Left renal cortex interstitium (tissue), 4 donors: ENCODE measurements at places on chromosomes 12 and 14. TPM values are rescaled to one million over a fixed set of nuclear protein-coding genes. Genes with fewer than 3 reads are reported as not detected.

Gene CLEC2A
- not detected for polyA plus RNA-seq

Gene ACSM4
- not detected for polyA plus RNA-seq

GRCh38 chr12:92138144-92138543, 7.5 kb downstream of the BTG1 start:
- no peak for DNase-seq

DNA sequence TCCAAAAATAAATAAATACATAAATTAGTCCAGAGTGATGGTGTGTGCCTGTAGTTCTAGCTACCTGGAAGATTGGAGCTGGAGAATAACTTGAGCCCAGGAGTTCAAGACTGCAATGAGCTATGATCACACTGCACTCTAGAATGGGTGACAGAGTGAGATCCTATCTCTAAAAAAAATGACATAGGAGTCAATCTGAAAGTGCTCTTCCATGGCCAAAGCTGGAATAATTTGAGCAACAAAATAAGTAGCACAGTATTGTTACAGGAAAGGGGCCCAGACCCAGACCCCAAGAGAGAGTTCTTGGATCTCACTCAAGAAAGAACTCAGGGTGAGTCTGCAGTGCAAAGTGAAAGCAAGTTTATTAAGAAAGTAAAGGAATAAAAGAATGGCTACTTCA, 24.9 kb upstream of the SLC7A8 start:
- DNase-seq: no peak

Gene OTX2
- not detected for polyA plus RNA-seq

GRCh38 chr14:58238252-58239243, 6.1 kb upstream of the PSMA3 start:
- peak; percentile 28 for DNase-seq

DNA sequence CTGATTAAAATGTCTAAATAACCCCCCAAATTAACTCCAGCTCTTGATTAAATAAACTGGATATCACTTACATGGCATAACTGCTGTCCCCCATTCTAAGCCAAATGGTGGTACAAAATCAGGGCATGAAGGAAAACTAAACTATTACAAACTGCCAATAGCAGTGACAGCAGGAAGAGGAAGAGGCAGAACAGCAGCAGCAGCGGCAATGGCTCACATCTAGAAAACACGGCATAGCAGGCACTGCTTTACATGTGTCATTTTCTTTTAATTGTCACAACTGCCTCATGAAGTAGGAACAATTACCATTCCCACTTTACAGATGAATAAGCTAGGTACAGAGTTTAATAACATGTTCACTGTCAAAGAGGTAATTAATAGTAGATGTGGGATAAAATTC, 92.0 kb downstream of the EPS8 start:
- no peak for DNase-seq

Gene SOAT2
- polyA plus RNA-seq: 1.2 TPM

DNA sequence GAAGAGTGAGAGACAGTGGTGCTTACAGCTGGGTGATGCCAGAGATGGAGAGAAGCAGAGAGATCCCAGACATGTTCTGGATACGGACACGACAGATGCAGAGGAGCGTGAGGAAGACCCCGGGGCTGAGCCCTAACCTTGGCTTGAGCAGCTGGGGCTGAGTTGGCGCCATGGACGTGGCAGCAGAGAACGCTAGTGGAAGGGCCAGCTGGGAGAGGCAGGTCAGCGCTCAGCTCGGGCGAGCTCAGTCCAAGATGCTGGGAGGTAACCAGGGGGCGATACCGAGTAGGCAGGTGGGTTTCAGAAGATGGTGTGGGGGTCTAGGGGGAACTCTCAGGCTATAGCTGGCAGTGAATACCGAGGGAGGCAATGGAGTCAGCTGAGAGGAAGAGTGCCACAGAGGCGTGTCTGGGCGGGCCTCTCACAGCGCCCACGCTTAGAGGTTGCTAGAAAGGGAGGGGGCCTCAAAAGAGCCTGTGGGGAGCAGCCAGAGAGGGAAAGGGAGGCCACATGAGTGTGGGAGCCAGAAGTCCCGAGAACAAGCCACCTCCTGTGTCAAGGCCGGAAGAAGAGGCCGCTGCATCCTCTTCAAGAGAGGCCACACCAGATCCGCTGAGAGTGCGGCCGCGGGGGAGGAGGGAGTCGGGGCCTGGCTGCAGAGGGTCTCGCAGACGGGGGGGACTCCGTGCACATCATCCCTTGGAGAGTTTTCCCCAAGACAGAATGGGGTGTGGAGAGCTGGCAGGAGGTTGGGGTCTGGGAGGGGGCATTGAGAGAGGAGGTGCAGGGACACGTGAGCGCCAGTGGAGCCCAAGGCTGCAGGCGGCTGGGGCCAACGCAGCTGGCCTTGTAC, 57.0 kb upstream of the DIO3 start:
- DNase-seq: no peak

Gene COX8C
- polyA plus RNA-seq: 0.48 TPM

GRCh38 chr12:15700595-15700994, 88.6 kb downstream of the EPS8 start:
- DNase-seq: no peak

Gene PTPN11
- 77.5 TPM for polyA plus RNA-seq

- DNase-seq: no peak
These were observed 9.0 kb downstream of the MARS1 start for GRCh38 chr12:57496822-57497221.

DNA sequence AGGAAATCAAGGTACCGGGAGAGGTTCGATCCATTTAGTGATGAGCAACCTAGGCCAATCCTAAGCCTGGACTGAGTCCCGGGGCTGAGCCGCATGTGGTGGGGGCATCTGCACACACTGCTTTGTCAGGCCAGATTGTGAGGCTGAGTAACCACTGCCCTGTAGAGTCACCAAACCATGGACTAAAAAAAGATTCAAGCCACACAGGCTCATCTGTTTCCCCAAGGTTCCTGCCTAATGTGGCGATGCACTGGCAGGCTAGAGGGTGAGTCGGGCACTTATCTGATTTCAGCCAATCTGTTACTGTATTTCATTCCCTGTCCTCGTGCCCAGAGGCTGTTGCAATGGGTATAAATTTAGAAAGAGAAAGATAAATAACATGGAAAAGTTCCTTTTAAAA, 140.8 kb downstream of the TTC7B start:
- DNase-seq: no peak

- no peak for DNase-seq
These were observed 104.8 kb downstream of the TRAFD1 start for GRCh38 chr12:112230136-112230535.

DNA sequence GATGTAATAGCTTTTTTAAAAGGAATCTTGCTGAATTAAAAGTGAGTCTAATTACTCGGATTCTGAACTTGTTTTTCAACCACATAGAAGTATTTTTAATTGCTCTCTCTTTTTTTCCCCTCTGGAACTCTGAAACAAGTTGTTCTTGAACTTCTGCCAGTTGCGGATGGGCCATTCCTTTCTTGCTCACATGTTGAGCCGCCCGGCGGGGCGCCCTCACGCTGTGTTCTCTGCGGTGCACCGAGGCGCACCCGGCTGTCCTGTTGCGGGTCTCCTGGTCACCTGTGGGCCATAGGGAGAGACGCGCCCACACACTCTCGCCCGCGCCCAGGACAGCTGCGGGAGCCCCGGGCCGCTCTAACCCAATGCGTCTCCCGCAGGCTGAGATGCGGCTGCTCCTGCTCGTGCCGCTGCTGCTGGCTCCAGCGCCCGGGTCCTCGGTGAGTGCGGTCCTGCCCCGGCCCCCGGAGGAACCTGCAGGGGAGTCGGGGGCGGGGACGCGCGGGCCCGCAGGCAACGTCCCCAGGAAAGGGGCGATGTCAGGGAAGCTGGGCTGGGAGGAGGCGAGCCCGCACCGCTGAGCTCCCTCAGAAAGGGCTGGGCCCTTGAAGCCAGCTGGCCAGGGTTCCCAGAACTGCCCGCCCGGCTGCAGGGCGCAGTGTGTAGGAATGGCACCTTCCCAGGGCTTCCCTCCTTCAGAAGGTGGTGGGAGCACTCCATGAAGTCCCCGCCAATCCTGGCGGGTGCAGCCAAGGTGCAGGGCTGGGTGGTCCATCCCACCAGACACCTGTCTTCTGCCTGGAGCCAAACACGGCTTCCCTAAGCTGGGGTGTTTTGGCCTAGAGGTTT, 2.3 kb downstream of the PAPLN start:
- DNase-seq: no peak

GRCh38 chr14:38053666-38054065, 154.0 kb upstream of the SSTR1 start:
- DNase-seq: no peak

DNA sequence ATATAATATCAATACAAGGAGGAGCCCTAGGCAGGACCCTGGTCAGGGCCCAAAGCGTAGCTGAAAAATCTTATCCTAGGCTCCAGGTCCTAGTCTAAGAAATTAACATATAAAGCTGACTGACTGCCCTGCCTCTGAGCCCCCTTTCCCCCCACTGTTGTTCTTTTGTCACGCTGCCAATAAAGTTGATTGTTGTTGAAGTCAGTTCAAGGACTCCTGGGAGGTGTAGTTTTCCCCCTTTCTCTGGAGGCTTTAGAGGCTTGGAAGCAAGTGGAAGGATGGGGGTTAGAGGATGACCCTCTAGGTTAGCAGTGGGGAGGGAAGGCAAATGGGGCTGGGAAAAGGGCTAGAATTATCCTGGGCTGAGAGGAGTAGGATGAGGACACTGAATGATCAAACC, 3.2 kb downstream of the PPP1R1A start:
- DNase-seq: no peak

GRCh38 chr12:122088179-122088810, 9.7 kb downstream of the MLXIP start:
- no peak for DNase-seq

DNA sequence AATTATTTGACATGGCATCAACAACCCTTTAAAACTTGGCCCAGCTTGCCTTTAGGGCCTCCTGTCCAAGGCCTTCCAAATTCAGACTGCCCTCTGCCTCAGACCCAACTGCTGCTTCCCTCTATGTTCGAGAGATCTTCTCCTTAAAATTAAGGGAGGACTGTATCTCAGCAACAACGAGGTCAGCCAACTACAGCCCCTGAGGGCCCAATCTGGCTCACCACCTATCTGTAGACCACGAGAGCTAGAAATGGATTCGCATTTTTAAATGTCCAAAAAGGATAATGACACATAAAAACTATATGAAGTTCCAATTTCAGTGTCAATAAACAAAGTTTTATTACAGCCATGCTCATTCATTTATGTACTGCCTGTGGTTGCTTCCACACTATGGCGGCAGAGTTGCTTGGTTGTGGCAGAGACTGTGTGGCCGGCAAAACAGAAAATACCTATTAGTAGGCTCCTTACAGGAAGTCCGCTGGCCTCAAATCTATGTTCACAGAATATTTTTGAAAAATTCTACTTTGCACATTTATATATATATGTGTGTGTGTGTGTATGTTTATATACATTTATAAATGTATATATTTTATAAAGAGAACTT, 1026.9 kb downstream of the BCL11B start:
- DNase-seq: no peak

DNA sequence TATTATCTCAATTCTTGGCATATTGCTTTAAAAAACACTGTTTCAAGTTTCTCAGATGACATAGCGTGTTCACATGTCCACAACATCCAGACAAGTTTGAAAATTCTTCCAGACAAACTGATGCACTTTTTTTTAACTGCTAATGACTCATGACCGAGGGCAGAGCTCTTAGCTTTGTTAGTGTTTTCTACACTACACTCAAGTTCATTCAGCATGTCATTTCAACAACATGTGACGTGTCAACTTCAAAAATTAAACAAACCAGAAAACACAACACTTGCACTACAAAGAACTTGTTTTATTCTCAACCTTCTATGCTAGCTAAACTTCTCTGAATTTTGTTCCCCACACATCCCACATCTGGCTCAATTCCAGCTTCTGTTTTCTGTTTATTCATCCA, 1186.3 kb upstream of the FLRT2 start:
- no peak for DNase-seq

GRCh38 chr12:67099858-67100257, 169.3 kb upstream of the CAND1 start:
- no peak for DNase-seq

Gene METTL3
- 110 TPM for polyA plus RNA-seq
